ENCODE measurements at places on chromosomes 4 and X.

DNA sequence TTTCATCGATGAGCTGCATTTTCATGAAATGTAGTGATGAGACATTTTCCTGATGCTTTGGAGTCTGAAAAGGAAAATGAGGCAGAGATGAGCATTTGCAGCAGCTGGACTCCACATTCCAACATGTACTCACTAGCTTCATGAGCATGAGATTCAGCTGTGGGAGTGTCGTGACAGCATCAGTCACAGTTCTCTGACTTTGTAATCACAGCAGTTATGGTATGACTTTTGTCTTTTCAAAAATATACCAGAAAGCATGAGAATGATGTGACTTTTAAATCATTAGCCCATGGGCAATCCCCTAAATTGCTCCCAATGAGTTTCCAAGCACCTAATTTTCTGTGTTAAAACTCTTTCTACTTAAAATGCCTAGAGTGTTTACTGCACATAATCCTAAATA lies 18.3 kb upstream of the MSL3 start:
- no peak for DNase-seq

- DNase-seq, result no peak
These were observed 12.7 kb downstream of the PRSS12 start for GRCh38 chr4:118340109-118340508.

- no peak for DNase-seq
These were observed 14.9 kb upstream of the ZCCHC4 start for GRCh38 chr4:25297528-25298242.

DNA sequence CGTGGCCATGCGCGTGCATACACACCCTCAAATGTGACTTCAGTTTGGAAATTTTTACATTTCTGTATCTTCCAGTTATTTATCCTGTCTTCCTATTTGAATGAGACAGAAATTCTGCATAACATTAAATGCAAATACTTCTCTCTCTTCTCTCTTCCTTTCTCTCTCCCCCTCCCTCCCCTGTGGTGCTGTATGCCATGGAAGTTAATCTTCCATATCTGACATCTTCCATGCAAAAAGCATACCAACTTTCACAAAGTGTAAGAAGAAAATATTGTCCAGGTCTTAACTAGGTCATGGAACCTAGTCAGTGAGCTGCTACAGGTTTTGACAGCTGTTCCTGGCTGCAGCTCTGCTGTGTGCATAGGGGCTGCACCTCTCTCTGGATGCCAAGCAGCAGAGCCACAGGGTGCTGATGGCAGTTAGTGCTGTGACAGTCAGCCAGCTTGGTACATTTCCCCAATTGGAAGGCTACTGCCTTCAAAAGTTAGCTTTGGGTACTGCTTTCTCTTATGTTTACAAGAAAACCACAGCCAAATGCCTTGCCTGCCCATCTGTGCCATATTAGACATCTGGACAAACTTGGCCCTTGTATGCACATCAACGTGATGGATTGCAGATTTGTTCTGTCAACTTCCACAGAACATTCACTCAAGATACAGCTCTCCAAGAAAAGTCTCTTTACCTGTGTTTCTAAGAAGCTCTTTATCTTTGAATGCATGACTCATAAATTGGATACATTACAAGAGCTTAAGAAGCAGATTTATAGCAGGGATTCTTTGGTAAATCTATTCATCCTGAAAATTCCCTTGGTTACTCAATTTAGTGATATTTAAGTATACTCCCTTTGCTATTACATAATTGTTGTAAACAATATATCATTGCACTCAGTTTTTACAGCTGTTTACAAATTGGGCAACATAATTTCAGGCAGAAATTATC lies 623.8 kb downstream of the EPHA5 start:
- no peak for DNase-seq

DNA sequence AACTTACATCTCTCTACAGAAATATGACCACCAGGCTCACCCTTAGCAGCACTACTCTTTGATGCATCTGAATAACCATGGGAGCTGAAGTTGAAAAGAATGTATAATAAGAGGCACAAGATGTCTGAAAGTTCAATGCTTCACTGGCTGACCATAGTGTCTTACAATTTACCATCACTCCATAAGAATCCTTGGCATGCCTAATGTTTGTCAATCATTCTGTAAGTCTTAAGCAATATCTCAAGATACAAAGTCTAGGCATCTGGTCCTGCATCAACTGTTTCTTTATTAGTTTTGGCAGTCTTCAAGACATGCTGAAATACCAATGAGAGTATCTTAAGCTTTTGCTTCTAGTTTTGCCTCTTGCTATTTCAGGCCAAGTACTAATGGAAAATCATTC lies 755.5 kb downstream of the STIM2 start:
- no peak for DNase-seq

DNA sequence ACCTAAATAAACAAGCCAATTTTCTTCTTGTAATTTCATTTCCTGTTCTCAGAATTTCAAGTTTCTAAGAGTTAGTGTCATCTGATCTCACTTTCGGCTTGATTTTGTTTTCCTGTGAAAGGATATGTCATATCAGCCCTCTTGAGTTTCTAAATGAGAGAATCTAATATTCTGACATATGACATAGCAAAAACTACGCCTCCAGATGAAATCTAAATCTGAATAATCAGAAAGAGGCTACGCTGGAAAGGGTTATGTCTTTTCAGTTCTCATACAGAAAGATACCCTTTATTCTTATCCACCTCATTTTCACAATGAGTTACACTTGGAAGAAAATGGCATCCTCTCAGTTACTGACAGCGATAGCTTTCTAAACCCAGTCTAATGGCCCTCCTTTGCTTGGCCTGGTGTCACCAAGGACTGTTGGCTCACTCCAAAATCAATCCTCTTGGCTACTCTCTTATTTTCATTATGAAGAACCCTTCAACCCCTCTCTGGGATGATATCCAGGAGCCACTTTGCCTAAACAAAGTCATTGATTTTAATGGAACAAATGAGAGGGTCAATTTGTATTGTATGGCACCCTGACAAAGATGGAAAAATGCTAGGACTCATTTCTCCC lies 65.6 kb downstream of the ASB9 start:
- DNase-seq, result no peak

DNA sequence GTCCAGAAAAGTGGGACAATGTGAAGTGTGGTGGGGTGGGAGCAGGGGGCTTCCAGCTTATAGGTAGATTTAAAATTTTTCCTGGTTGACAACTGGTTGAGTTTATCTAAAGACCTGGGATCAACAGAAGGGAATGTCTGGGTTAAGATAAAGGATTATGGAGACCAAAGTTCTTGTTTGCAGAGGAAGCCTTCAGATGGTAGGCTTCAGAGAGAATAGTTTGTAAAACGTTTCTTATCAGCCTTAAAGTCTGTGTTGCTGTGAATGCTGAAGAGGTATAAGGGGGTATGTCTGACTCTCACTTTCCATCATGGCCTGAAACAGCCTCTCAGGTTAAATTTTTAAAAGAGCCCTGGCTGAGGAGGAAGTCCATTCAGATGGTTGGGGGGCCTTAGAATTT lies 20.5 kb downstream of the MGST2 start:
- no peak for DNase-seq

DNA sequence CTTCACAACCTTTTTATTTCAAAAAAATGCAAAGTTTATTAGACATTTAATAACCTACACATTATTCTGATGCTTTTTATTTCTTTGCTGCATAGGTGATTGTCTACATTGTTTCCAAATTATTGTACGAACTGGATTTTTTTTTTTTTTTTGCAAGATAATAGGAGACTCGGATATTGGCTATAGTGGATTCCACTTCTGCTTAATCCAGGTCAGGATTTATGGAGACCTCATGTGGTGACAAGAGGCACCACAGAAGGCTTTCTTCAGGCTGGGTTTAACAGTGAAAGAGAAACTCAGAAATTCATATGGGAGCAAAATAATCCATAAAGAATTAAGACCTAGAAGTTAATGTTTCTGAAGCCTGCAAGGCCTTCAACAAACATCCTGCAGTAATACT lies 2.4 kb upstream of the SLIT2 start:
- no peak for DNase-seq

DNA sequence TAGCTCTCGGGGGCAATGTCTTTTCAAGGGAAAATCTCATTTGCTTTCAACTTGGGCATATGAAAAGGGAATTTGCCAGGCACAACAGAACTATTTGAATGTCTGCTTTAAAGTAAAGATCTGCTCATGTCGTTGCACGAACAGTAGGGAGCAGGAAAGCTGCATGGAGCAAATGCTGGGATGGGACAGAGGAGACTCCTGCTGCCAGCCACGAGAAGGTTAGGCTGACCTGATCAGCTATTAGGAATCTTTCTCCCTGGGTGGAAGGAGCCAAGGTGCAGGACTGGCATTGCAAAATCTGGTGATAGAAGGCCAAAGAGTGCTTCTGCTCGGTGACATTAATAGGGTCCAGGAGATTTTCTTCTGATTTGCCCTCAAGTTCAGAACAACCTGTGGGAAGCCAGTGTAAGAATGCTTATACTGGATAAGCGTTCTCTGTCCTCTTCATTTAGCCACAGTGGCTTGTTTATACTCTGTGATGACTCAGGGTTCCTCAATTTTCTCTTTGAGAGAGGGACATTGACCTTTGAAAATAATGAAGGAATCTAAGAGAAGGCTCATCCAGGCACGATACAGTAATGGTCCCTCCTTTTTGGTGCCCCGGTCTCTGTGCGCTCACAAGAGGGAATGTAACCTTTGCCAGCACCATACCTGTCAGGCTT lies 22.9 kb downstream of the FHL1 start:
- no peak for DNase-seq

DNA sequence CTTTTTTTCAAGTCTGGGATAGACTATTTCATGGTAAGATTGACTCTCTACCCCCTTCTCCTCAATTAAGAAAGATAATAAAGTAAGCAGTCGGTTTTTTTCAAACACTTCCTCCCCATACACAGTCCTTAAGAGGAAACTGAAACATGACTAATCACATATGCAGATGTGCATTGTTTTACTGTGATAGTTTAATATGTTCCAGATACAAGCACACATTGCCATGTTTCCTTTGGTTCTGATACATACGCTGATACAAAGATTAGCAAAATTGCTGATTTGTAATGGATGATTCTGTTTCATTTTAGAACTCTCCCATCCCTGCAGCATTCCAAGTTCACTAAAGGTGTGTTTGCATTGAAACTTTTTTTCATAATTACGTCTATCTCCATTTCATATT lies 76.1 kb downstream of the FBXO8 start:
- no peak for DNase-seq

DNA sequence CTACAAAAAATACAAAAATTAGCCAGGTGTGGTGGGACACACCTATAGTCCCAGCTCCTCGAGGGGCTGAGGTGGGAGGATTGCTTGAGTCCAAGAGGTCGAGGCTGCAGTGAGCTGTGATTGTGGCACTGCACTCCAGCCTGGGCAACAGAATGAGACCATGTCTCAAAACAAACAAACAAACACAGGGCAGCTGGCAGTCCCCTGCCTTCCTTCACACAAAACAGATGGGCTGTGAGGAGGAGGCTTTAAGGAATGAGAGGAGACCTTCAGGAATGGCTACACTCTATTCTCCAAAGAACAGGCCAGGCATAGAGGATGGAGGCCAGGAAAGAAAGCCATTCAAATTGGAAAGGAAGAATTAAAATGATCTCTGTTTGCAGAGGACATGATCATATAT lies 65.6 kb upstream of the MAML3 start:
- DNase-seq, result no peak

DNA sequence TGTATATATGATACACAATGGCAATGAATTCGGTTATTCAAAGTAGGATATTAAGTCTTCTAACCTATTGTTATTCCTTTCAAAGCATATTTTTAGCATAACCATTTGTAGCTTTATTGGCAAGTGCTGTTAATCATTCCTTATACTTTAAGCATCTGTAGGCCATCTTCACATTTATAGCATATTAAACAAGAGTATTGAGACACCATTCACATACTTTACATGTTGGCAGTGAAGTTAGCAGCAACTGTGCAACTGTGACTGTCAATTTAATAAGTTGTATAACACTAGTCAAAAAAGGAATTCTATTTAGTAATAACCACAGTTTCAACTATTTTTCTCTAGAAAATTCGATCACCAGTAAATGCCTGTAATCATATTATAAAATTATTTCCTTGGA lies 107.3 kb upstream of the MYOZ2 start:
- no peak for DNase-seq

GRCh38 chrX:112834031-112834845 lies 6.4 kb downstream of the AMOT start:
- DNase-seq, result no peak

DNA sequence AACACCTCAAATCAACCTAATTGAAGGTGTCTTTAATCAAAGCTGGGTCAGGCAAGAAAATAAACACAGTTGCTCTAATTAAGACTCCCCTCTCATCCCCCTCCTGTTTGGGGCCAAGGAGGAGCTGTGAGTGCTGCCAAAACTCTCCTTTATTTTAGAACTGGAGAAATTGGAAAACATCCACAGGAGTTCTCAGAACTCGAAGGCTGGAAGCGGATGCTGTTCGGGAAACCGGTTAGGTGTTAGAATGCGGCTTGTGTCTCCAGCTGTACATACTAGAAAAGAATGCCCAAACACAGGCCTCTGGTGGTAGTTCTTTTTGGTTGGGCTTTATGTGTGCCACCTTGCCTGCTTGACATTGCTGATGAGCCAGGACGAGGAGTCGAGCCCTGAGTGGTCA lies 118.2 kb downstream of the GPR143 start:
- DNase-seq, result no peak

- DNase-seq, result no peak
These were observed 85.5 kb downstream of the TACR3 start for GRCh38 chr4:103634236-103634635.

DNA sequence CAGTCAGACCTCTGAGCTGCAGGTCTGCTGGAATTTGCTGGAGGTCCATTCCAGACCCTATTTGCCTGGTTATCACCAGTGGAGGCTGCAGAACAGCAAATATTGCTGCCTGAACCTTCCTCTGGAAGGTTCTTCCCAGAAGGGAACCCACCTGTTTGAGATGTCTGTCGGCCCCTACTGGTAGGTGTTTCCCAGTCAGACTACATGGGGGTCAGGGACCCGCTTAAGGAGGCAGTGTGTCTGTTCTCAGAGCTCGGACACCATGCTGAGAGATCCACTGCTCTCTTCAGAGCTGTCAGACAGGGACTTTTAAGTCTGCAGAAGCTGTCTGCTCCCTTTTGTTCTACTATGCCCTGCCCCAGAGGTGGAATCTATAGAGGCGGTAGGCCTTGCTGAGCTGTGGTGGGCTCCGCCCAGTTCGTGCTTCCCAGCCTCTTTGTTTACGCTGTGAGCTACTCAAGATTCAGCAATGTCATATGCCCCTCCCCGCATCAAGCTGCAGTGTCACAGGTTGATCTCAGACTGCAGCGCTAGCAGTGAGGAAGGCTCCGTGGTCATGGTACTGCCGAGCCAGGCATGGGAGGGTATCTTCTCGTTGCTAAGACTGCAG lies 44.1 kb upstream of the KDR start:
- DNase-seq, result no peak

GRCh38 chr4:75494563-75494962 lies 19.6 kb downstream of the RCHY1 start:
- DNase-seq, result no peak

DNA sequence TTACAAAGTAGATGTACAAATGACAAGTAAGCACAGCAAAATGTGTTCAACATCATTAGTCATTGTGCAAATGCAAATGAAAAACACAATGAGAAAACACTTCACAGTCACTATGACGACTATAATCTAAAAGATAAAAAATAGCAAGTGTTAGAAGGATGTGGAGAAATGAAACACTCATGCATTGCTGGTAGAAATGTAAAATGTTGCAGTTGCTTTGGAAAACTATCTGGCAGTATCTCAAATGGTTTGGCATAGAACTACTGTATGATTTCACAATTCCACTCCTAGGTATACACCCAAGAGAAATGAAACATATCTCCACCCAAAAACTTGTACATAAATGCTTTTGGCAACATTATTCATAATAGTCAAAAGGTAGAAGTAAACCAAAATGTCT lies 459.7 kb upstream of the TRAM1L1 start:
- DNase-seq, result no peak
